ENCODE measurements at places on chromosomes 7 and 10. TPM values are rescaled to one million over a fixed set of nuclear protein-coding genes. Genes with fewer than 3 reads are reported as not detected.

The CPXM2 gene
- 1.9 TPM for total RNA-seq

- DNase-seq: no peak
Measured at GRCh38 chr10:78755063-78755701, 313.6 kb upstream of the ZMIZ1 start.

DNA sequence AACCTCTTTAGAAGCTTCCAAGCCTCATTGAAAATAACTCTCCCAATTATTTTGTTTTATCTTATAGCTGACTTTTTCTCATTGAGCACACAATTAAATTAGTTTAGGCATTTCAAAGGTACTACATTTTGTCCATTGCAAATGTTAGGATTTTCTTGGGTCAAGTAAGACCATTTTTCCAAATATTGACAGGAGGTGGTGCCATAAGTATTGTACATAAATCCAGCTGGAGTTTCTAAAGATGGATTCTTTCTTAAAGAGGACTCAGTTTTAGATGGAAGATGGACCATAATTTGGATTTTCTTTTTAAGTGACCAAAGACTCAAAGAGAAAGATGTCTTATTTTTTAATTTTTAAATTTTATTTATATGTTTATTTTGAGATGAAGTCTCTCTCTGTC is 12.3 kb upstream of the OPN4 start:
- no peak for DNase-seq

- DNase-seq: no peak
Measured at GRCh38 chr7:70923181-70923845, 208.6 kb upstream of the GALNT17 start.
